Transverse colon (tissue), 4 donors: ENCODE measurements at places on chromosomes 11 and 22. TPM values are rescaled to one million over a fixed set of nuclear protein-coding genes. Genes with fewer than 3 reads are reported as not detected.

GRCh38 chr11:114892381-114893197 lies 214.3 kb downstream of the NXPE2 start:
- no peak for DNase-seq

DNA sequence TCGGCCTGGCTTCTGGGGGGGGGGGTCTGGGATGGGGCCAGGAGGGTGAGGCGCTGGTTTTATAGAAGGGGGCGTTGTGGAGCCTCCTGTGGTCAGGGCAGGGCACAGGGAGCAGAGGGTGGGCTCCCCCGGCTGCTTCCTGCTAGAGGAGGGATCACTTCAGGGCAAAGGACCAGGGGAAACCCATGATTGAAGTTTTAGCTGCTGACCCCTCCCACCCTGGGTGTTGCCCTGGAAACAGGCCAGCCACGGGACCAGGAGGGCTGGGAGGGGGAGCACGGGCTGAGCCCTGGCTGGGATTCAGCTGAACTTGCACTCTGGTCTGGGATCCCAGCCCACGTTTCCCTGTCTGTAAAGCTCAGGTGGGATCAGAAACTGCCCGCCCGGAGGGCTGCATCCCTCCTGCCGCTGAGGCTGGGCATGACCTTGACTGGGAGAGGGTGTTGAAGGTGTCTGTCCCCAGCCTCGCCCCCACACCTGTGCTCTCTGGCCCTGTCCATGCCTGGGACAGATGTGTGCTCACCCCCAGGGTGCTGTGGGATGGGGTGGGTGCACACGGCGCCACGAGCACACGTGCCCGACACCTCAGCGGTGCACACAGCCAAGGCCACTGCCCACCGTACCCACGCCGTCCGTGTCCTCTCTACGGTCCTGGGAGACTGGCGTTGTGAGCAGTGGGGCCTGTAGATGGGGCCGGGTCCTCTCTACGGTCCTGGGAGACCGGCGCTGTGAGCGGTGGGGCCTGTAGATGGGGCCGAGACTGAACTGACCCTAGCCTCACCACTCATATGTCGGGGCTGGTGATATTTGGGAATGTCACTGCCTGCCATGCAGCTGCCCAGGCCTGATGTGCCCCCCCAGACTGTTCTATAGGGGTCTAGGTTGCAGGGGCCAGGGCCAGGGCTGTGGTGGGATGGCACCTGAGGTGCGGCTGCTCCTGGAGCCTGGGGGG lies 2.3 kb downstream of the TSPAN4 start:
- DNase-seq: peak; percentile 79

GRCh38 chr11:128420951-128421350 lies 166.4 kb downstream of the ETS1 start:
- DNase-seq: no peak

- peak; percentile 37 for DNase-seq
Measured at GRCh38 chr22:49999063-49999945, 13.3 kb downstream of the IL17REL start.

TRPC6 gene
- total RNA-seq: 15.9 TPM

SORL1 gene
- 338 TPM for total RNA-seq

DNA sequence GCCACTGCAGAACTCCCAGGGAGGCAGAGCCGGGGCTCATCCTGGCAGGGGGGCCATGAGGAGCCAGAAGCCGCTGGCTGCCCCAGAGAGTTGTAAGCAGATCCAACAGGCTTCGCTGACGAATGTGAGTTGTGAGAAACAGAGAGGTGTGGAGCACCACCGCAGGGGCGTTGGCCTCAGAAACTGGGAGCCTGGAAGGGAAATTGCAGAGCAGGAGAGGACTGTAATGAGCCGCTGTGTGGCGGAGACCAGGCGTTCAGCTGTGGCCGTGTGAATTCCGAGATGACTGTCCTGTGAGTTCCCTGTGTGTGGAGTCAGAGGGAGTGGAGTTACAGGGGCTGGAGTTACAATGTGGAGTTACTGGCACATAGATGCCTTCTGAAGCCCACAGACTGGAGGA lies 27.7 kb upstream of the ETS1 start:
- DNase-seq: no peak

MS4A4A gene
- total RNA-seq: 11.3 TPM

DNA sequence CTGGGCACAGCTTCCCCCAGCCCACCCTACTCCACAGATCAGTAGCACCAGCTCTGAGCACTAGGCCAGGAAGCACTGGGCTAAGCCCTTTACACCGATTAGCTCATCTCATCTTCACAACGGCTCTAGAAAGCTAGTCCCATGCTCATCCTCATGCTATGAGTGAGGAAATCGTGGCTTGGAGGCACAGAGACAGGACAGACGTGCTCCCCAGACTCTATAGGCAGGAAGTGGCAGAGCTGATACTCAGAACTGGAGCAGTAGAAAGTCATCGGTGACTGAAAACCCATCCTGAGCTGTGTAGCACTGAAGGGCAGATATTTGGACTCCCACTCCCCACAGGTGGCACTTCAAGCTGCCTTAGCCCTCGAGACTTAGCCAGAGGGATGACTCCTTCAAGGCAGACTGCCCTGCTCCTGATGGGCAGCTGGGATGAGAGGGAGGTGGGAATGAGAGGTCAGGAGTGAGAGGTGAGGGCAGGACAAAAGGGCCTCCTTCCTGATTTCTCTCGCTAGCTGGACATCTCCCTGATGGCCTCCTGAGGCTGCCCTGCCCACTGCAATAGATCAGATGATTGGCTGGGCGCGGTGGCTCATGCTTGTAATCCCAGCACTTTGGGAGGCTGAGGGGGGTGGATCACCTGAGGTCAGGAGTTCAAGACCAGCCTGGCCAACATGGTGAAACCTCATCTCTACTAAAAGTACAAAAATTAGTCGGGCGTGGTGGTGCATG lies 9.7 kb downstream of the CD5 start:
- no peak for DNase-seq

- no peak for DNase-seq
Measured at GRCh38 chr11:76694664-76695063, 24.1 kb upstream of the LRRC32 start.

- no peak for DNase-seq
Measured at GRCh38 chr11:59728913-59729312, 15.3 kb upstream of the OR10V1 start.

TMEM191C gene
- 6.8 TPM for total RNA-seq

OR51B2 gene
- total RNA-seq: not detected

GRCh38 chr11:1964348-1964747 lies 17.2 kb downstream of the MRPL23 start:
- no peak for DNase-seq

- no peak for DNase-seq
Measured at GRCh38 chr22:47190276-47190956, 428.0 kb downstream of the TBC1D22A start.

INSC gene
- 0.60 TPM for total RNA-seq

GRCh38 chr11:115916608-115917007 lies 412.4 kb upstream of the CADM1 start:
- DNase-seq: no peak

DNA sequence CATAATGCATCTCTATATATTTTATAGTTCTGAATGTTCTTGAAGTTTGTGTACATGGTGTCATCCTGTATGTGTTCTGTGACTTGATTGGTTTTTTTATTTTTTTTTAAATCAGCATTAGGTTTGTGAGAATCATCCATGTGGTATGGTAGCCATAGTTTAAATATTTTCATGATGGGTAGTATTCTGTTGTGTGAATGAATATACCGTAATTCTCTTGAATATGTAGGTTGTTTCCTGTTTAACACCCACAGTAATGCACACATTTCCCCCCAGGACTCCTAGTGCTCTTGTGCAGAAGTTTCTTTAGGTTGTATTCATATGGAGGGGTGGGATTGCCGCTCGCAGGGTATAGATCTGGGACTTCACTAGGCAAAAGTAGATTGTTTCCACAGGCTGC lies 2.0 kb downstream of the PACS1 start:
- no peak for DNase-seq

- no peak for DNase-seq
Measured at GRCh38 chr11:46332568-46333393, 14.5 kb upstream of the DGKZ start.

GRCh38 chr11:44986315-44986714 lies 35.6 kb upstream of the TP53I11 start:
- DNase-seq: no peak

DNA sequence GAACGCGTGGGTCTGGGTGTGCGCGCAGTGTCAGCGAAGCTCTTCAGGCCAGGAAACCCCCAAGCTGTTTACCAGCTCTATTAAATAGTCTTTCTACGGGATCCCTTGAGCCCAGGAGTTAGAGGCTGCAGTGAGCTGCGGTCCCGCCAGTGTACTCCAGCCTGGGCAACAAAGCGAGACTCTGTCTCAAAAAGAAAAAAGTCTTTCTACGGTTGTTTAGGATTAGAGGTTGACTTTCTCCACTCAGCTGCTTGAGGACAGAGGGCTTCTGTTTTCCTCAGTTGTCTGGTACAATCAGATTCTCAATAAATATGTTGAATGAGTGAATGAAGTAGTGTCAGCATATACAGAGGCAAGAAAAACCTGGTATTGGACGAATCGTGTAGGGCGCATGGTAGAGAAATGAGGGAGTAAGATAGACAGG lies 619 bp downstream of the SART1 start:
- DNase-seq: no peak

DNA sequence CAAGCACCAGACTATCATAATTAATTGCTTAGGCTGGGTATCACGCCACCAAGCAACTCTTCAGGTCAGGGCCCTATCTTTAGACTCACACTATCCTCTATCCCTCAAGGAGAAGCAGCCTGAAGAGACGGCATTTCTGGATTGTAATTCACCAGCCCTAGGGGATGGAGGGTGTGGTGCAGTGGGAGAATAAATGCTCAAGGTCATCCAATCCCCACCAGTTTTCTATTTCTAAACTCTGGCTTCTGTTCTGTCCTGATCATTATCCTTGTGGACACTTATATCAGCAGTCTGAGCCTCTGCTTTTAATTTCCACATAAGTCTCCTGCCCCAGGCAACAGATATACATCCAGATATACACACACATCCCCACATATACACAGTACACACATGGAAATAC lies 13.1 kb upstream of the SIK2 start:
- DNase-seq: no peak

DNA sequence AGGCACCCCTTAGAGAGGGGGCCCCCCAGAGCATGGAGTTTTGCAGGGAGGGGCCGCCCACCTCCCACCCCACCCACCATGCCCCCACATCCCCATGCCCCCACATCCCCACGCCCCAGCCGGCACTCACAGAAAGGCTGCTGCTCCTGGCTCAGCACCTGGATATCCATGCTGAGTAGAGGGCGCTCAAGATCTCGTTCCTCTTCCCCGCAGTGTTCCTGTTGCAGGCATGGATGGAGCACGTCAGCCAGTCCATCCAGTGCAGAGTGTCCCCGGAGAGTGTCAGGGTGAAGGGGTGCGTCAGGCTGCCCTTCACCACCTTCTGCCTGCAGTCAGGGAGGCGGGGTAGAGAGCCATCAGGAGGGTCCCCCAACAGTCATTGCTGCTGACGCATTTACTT lies 156.2 kb downstream of the CRYBB2 start:
- DNase-seq: no peak

- no peak for DNase-seq
Measured at GRCh38 chr11:76955459-76956114, 78.6 kb upstream of the B3GNT6 start.

DNA sequence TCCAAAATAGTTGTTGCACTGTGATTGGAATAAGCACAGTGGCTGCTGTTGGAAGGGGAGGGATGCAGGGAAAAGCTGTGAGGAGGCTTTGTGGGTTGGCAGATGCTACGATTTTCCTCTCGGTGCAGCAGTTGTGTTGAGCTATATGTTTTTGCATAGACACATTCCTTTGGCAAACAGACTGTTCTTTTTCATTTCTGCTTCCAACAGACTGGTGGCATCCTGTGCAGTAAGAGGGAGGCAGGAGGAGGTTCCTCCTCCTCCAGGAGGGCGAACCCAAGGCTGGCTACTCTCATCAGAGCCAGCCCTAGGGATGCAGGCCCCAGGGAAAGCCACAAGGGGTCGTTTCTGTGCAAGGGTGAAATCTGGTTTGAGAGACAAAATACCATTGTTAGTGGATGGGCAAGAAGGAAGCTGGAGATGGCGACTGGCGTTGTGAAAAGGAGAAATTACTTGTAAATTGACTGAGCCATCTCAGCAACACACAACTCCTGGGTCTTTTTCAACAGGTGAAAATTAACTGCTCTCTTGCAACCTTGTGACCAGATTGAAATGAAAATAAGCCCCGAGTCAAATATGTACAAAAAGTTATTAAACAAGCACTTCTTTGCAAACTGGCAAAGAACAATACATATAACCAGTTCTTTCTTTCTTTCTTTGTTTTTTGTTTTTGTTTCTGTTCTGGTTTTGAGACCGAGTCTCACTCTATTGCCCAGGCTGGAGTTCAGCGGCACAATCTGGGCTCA lies 26.5 kb upstream of the UBASH3B start:
- peak; percentile 64 for DNase-seq

ARHGAP8 gene
- total RNA-seq: 31.1 TPM

GRCh38 chr22:32650553-32651345 lies 150.8 kb upstream of the TIMP3 start:
- no peak for DNase-seq

CSTPP1 gene
- total RNA-seq: 18.3 TPM

FGF19 gene
- total RNA-seq: not detected

DNA sequence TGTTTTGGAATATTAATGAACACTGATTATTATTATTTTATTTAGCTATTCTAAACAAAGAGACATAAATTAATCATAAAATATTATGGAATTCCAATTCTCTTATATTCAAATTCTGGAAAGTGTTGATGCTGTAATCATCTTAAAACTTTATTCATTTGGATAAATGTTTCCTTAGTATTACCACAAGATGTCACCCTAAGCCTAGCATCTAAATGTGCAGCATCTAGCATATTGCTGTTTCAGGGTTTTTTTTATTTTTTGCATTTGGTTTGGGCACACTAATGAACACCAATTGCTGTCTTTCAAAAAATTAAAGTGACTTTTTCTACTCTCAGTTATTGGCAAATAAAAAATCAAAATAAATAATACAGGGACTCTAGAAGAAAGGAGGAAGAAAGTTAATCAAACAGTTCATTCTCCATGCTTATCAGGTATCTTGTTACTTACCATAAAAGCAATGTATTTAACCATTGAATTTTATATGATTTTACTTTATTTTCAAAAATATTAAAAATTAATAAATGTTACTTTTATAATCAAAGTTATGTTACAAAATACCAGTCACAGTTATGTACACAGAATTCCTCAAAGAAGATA lies 31.8 kb downstream of the DLG2 start:
- DNase-seq: no peak

MRGPRX4 gene
- not detected for total RNA-seq

DNA sequence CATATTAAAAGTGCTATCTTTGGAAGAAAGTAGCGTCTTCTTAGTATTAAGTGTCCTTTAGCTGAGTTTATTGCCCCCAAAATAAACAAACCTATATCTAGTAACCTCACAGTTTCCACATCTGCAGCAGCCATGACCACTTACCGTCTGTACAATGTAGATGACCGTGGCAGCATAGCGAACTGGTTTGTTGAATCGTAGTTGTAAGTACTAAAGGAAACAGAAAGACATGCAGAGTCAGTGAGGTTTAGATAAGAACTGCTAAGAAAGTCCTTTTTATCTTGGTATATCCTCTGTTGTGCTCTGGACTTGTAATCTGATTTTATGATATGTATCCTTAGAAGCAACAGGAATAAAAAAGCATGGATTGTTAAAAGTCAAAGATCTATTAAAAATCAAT lies 9.4 kb downstream of the SLC5A12 start:
- DNase-seq: no peak

IGF2 gene
- 13.0 TPM for total RNA-seq
